ENCODE measurements at places on chromosomes 4 and X.

- DNase-seq = no peak
These were observed 5.4 kb upstream of the SHROOM3 start for GRCh38 chr4:76429636-76430035.

DNA sequence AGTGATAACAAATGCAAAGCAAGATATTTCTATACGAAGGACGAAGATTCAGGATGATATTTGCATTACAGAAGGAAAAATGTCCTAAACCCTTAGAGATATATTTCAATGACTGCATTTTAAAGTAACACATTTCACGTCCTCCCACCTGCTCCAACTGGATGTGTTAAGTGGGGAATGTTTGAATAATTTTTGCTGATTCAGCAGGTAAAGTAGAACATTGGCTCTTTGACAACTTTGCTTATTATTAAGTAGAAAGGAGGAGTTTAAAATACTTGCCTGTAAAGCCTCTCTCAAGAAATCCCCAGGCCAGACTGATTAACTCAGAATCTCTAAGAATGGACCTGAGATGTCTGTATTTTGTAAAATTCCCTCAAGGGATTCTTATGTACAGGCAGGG, 1165.2 kb upstream of the PRKX start:
- no peak for DNase-seq

GRCh38 chrX:32687379-32687778, 524.0 kb downstream of the DMD start:
- DNase-seq = no peak

GRCh38 chrX:13511944-13512330, 57.5 kb upstream of the EGFL6 start:
- no peak for DNase-seq

DNA sequence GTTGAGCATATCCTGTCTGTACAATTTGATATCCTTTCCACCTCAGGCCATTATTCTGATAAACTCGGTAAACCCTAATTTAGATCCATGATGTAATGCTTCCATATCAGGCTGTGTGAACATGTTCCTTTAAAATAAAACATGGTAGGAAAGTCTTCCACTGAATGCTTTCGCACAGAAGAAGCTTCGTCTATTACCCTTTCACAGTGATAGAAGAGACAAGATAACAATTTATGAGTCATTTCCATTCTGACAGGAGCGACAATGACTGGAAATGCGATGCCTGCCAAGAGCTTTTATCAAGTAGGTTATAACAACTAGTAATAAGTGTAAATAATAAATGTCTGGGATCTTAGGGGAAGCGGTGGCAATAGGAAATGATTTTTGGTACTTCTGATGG, 98.8 kb downstream of the TTC29 start:
- DNase-seq = no peak

- DNase-seq = no peak
These were observed 318.9 kb downstream of the PTTG2 start for GRCh38 chr4:38279077-38279476.

GRCh38 chr4:13201241-13201640, 282.9 kb downstream of the RAB28 start:
- DNase-seq = no peak

GRCh38 chr4:633976-634598, 8.7 kb downstream of the PDE6B start:
- no peak for DNase-seq

DNA sequence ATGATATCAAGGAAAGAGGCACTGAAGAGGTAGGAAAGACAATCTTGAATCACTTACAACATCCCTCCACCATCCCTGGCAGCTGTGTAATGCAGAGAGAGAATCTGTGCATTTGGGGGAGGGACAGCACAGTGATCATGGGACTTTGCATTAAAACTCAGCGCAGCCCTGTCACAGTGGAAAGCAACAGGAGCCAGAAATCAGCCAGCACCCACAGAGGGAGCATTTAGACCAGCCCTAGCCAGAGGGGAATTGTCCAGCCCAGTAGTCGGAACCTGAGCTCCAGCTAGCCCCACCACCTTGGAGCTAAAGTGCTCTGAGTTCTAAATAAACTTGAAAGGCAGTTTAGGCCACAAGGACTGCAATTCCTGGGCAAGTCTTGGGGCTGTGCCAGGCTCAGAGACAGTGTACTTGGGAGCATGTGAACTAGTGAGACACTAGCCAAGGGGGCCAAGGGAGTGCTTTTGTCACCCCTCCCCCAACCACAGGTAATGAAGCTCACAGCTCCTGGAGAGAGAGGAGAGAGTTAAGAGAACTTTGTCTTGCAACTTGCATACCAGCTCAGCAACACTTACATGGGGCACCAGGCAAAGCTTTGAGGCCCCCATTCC, 83.9 kb upstream of the FAM241A start:
- no peak for DNase-seq

GRCh38 chrX:15437724-15438123, 53.5 kb upstream of the VEGFD start:
- no peak for DNase-seq

- no peak for DNase-seq
These were observed 84.6 kb upstream of the PPP2R3B start for GRCh38 chrX:471281-471680.

DNA sequence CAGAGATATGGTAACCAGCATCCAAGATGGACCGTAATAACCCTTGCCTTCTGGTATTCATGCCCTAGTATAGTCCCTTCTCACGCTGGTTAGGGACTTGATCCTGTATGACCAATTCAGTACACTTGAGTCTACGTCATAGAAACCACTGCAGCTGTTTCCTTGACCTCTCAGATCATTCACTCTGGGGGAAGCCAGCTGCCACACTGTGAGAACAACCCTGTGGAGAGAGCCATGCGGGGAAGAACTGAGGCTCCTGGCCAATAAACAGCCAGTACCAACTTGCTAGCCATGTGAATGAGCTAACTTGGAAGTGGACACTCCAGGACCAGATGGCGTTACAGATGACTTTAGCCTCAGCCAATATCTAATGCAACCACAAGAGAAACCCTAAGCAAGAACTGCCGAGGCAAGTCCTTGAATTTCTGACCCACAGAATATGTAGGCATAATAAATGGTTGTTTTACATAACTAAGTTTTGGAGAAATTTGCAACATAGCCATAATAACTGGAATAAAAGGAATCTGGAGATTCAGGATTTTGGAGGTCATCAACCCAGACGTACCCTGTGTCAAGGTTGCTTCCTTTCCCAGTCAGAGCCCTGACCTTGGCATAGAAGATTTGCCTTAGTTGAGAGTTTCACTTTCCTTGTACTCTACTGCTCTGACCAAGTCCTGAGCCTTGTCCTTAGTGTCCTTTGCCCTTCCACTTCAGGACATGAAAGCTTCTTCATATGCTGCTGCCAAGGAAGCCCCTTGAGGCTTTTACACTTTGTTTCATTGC, 87.3 kb upstream of the ZNF81 start:
- no peak for DNase-seq

GRCh38 chr4:17595471-17596005, 18.5 kb downstream of the LAP3 start:
- no peak for DNase-seq

DNA sequence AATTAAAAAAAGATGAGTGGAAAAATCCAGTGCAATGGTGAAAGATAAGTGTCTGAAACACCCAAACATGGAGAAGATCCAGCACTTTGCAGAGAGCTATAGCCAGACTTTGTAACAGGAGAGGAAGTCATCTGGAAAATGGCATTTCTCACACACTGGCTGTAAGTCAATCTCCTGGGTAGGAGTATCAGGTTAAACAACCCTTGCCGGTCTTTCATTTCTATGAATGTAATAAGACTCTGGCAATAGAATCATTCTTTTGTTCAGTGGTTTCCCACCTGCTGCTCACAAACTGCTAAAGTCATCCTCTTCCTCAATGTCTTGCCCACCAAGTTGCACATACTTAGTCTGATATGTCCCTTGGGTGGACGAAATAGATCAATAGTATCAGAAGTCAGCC, 94.0 kb upstream of the ATP8A1 start:
- DNase-seq = no peak

- no peak for DNase-seq
These were observed 108.1 kb downstream of the MGST2 start for GRCh38 chr4:139773560-139774318.

DNA sequence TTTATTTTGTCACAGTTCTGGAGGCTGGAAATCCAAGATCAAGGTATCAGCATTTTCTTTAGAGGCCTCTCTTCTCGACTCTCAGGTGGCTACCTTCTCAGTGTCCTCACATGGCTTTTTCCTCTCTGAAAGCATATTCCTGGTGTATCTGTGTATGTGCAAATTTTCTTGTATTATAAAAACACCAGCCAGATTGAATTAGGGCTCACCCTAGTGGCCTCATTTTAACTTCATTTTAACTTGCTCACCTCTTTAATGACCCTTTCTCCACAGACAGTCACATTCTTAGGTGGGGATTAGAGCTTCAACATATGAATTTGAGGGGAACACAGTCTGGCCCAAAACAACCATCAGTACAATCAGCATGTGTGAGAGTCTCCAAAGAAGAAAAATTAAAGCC, 542.4 kb upstream of the FAM241A start:
- no peak for DNase-seq

GRCh38 chr4:25859429-25860148, 3.2 kb downstream of the SEL1L3 start:
- no peak for DNase-seq

DNA sequence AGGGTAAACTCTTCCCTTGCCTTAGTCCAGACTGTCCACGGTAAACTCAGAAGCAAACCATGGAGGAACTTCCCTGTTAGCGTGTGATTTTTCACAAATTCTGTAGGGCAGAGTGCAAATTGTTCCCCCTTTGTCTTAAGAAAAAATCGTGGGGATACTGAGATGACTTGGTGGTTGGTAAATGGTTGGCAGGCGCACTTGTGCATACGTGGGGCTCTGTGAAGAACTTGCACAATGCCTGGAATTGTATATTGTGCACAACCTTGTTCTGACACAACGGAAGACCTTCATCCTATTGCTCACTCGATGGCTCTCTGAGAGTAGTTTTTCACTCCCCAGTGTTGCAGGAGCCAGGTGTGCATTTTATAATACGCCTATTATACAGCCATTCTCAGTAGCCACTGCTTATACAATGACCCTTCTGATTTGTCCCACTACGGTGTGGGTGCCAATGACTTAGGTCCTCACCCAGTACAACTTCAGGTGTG, 150.0 kb downstream of the SPRY1 start:
- DNase-seq = no peak

DNA sequence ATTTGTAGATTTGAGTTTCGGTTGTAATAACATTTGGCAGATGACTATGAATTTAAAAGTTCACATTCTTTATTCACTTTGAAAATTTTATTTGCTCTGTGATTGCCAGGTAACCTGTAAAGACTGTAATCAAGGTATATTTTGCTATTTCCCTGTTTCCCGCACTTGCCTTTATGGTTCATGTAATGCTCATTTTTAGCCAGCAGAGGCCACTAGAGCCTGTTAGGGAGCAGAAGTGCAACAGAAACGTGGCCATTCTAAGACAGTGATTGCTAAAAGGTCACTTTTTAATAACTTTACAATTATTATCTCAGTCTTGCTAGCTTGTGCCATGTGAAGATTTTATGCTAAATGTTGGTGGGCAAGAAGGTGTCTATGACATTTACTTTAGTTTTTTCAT, 12.4 kb downstream of the YIPF6 start:
- DNase-seq = no peak

- no peak for DNase-seq
These were observed 62.6 kb upstream of the KLHL13 start for GRCh38 chrX:118179161-118179560.

DNA sequence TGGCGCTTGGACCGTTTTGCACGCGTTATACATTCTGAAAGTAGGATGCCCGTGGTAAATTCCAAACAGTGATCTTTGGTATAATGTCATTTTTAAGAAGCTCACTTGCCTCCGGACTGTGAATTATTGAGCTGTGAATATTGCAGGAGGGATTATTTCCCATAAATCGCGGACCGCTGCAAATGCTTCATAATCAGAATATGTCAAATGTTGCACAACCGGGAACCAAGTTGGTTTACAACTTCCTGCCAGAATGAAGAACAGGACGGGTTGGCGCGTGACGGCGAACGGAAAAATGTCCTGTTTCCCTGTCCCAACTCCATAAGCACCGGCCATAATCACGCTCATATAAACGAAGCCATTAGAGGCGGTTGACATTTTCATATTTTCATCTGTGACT, 67.6 kb downstream of the SHOX start:
- DNase-seq = no peak

DNA sequence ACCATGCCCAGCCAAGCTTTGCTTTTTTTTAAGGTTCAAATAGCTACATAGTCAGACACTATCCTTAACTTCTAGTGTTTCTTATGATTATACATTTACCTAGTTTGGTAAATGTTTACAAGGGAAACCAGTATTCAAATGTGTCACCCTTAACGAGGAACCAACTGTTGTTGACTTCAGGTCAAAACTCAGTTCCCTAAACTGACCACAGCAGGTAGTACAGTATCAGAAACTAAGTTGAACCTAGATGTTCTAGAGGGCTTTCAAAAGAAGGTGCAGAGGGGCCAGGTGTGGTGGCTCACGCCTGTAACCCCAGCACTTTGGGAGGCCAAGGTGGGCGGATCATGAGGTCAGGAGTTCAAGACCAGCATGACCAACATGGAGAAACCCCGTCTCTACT, 11.3 kb downstream of the GPC4 start:
- no peak for DNase-seq

DNA sequence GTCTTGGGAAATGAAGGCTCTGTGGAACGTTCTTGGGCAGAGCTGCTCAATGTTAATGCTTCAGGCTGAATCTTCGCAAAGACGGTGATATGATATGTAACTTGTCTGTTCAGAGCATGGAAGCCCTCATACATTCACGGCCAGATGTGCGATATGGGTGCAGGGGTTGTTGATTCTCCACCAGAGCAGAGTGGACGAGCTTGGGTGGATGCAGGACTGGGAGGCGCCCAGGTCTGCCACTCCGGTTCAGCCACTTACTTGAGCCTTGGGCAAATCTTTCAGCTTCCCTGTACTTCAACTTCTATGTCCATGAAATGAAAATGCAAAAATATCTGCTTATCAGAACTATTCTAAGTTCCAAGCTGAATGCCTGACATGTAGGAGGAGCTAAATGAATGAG, 47.4 kb upstream of the MND1 start:
- no peak for DNase-seq

DNA sequence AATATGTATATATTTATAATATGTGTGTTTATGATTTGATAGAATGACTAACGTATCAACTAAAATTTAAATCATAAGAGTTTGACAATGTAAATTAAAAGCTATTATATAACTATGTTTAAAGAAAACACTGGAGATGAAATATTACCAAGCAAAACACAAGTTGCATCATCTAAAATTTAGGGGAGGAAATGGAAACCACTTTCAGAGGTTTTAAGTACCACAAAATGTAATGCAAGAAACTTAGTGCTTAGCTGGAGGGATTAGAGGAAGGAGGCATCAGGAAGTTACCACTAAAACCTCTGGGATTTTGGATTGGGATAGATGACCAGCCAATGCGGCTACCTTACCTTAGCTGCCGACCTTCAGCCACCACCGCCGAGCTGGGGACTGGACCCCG, 1192.1 kb upstream of the PRKX start:
- DNase-seq = no peak

DNA sequence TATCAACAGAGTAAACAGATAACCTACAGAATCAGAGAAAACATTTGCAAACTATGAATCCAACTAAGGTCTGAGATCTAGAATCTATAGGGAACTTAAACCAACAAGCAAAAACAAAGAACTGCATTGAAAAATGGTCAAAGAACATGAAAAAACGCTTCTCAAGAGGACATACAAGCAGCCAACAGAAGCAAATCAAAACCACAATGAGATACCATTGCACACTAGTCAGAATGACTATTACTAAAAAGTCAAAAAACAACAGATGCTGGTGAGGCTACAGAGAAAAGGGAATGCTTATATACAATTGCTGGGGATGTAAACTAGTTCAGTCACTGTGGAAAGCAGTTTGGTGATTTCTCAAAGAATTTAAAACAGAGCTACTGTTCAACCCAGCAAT, 255.7 kb downstream of the TMEM47 start:
- DNase-seq = no peak

All from osteocyte (in vitro differentiated cells).